A549 treated with CORT108297 at 1 μM for 4 hours (cell line): ENCODE measurements at places on chromosomes 3 and 15. TPM values are rescaled to one million over a fixed set of nuclear protein-coding genes. Genes with fewer than 3 reads are reported as not detected.

The CCR2 gene
- total RNA-seq, result not detected in 5 replicates

The TBC1D2B gene
- total RNA-seq, result 13.3 to 16.9 TPM (median 13.8 TPM) in 5 replicates

The TEX9 gene
- 3.8 to 5.0 TPM (median 4.6 TPM) in 5 replicates for total RNA-seq

The SNRPN gene
- total RNA-seq, result 97.1 to 106 TPM (median 103 TPM) in 5 replicates

The GRAMD2A gene
- 0.06 TPM in 1 of 5 replicates, not detected in the others for total RNA-seq

The KCNH8 gene
- total RNA-seq, result 0.05 TPM in 1 of 5 replicates, not detected in the others

The APPL1 gene
- 12.2 to 17.8 TPM (median 17.1 TPM) in 5 replicates for total RNA-seq

The GOLGA8T gene
- 0.90 to 1.8 TPM (median 1.7 TPM) in 5 replicates for total RNA-seq

The GP5 gene
- total RNA-seq, result not detected in 5 replicates

The MB21D2 gene
- total RNA-seq, result 4.6 to 5.7 TPM (median 5.2 TPM) in 5 replicates

The GHRL gene
- total RNA-seq, result 0.14 TPM in 1 of 5 replicates, not detected in the others

The IL20RB gene
- 0.59 to 0.91 TPM (median 0.83 TPM) in 5 replicates for total RNA-seq

The EPHA6 gene
- total RNA-seq, result 0.06 to 0.10 TPM (median 0.08 TPM) in 3 of 5 replicates, not detected in the others

The NDN gene
- total RNA-seq, result 0.05 to 0.08 TPM (median 0.06 TPM) in 3 of 5 replicates, not detected in the others

The IFT57 gene
- total RNA-seq, result 40.0 to 56.2 TPM (median 43.1 TPM) in 5 replicates

The MRPL47 gene
- total RNA-seq, result 34.5 to 46.5 TPM (median 36.9 TPM) in 5 replicates

The PRR23C gene
- total RNA-seq, result not detected in 5 replicates

The DUOX2 gene
- 0.03 to 0.13 TPM (median 0.06 TPM) in 5 replicates for total RNA-seq

The HRG gene
- total RNA-seq, result not detected in 5 replicates

The NME9 gene
- total RNA-seq, result 0.42 TPM in 1 of 5 replicates, not detected in the others

The ERICH6 gene
- total RNA-seq, result 0.18 TPM in 1 of 5 replicates, not detected in the others

The GHSR gene
- total RNA-seq, result not detected in 5 replicates

The CHAC1 gene
- total RNA-seq, result 3.1 to 9.5 TPM (median 5.5 TPM) in 5 replicates

The APEH gene
- total RNA-seq, result 57.8 to 70.4 TPM (median 66.0 TPM) in 5 replicates

The GOLGA6D gene
- total RNA-seq, result 0.03 to 0.06 TPM (median 0.04 TPM) in 4 of 5 replicates, not detected in the other

The HTR3E gene
- total RNA-seq, result not detected in 5 replicates

The OR5K1 gene
- not detected in 5 replicates for total RNA-seq

The GABRB3 gene
- 59.5 to 88.1 TPM (median 75.3 TPM) in 5 replicates for total RNA-seq

The CHST2 gene
- 0.55 to 0.99 TPM (median 0.79 TPM) in 5 replicates for total RNA-seq

The FBXO40 gene
- total RNA-seq, result not detected in 5 replicates

The TUSC7 gene
- not detected in 5 replicates for total RNA-seq

The RPUSD2 gene
- total RNA-seq, result 11.1 to 17.0 TPM (median 15.5 TPM) in 5 replicates

The MORC1 gene
- total RNA-seq, result not detected in 5 replicates

The SIDT1 gene
- total RNA-seq, result 0.47 to 0.69 TPM (median 0.53 TPM) in 5 replicates

The CCR1 gene
- total RNA-seq, result not detected in 5 replicates

The TRH gene
- total RNA-seq, result not detected in 5 replicates
